Stimulated activated CD8-positive, alpha-beta memory T cell treated with anti-CD3 and anti-CD28 coated beads, Interleukin-7, amount 100 ng/mL, for 1 hour (primary cell): ENCODE measurements at places on chromosomes 11 and 22.

- no peak for DNase-seq
Measured at GRCh38 chr11:86687185-86687778, 14.9 kb upstream of the ME3 start.

DNA sequence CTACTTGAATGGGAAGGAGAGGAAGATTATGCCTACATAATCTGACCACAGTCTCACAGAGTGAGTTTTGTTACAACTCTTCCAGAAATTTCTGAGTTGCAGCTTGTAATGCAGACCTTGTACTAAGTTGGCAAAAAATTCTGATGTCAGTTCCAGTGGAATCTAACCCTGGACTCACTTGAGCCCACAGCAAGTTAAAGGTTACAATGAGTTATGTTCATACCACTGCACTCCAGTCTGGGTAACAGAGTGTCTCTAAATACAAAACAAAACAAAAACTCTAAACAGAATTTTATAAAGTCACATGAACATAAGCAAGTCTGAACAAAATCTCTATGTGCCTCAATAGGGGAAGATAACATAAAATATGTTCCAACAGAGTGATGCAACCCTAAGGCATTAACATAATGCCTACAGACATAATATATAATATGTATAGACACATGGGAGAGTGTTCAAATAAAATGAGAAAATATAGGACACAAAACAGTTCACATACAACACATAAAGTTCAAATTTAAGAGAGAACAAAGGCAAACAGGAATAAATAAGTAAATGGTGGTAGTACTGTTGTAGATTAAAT is 1.1 kb downstream of the GLYAT start:
- DNase-seq, result no peak

DNA sequence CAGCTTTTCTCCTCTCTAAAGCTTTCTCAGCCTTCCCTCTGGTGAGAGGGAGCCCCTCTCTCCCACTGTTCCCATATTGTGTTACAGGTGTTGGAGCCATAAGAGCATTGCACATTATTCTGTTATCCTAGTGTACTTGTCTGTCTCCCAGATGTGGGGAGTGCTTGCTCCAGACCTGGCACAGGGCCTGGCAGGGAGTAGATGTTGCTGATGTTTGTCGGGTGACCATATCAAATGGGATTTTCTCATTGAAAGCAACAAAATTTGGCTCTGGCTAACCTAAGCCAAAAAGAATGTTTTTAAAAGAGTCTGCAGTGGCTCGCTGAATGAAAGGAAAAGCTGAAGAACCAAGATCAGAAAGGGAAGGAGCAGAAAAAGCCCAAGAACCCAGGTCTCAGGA is 41.1 kb downstream of the CYB5R2 start:
- DNase-seq, result no peak

GRCh38 chr22:24051568-24051967 is 40.5 kb downstream of the CABIN1 start:
- no peak for DNase-seq

- no peak for DNase-seq
Measured at GRCh38 chr11:90737444-90738050, 514.7 kb upstream of the CHORDC1 start.

- DNase-seq, result no peak
Measured at GRCh38 chr11:125261588-125261987, 97.0 kb downstream of the PKNOX2 start.

DNA sequence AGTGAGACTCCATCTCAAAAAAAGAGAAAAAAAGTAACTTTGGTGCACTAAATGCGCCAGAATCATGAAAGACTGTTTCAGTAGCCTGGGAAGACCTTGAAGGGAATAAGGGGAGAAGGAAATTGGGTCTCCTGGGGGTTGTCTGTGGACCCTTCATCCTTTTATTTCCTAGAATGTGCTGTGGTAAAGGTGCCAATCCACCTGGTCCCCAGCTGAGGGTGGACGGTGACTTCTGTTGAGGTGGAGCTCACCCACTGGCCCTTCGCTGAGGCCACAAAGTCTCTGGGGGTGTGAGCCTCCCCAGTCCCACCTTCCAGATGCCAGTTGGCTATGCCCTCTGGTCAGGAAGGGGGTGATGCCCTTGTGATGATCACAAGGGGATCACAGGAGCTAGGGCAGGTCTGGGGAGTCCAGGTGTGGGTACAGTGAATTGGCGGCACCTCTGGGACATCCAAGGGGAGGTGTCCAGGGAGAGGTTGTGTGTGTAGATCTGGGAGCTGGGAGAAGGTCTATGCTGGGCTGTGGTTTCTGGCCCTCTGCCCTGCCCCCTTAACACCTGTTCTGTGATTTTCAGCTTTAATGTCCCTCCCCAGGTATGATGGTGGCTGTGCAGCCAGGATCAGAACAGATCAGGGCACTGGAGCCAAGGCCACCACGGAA is 34.2 kb upstream of the LMO1 start:
- DNase-seq, result no peak

DNA sequence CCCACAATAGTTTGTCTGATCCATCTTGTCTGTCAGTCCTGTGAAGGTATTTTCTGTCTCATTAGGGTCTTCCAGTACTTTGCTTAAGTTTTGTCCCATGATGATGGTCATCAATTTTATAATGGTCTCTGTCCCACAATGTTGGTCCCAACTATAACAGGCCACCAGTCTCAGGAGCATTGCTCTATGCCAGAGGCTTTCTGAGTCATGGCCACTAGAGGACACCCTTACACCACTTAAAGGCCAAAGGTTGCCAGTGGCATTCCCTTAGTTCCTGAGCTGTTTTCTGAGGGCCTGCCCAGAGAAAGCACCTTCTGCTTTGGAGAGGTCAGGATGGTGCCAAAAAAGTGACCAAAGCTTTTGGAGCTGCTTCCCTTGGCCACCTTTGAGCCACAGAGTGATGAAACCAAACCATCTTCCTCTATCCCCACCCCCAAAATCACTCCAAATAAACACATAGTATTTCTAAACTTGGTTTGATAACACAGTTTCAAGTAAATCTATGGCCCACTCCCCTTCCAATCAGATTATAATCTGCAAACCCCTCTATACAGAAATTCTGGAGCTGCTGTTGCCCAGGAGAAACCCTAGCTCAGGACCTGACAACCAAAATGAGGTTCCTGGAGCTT is 19.3 kb downstream of the EIF3F start:
- no peak for DNase-seq

DNA sequence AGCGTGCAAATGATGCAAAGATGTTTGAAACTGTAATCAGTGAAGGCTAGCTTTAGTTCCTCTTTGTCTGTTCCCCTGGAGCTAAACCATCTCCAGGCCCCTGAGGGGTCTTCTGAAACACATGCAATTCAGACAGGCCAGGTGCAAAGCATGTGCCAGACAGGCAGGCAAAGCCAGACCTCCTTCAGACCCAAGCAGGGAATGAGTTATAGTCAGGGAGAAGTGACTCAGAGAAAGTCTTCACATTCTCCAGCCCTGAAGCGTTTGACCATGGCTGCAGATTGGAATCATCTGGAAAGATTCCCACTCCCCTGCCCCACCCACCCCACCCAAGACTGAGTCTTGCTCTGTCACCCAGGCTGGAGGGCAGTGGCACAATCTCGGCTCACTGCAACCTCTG is 187.0 kb upstream of the ISX start:
- DNase-seq, result no peak
